ENCODE measurements at places on chromosomes 4 and X.

GRCh38 chrX:33218819-33219218, 7.5 kb upstream of the DMD start:
- no peak for DNase-seq

- DNase-seq, result no peak
Observed at GRCh38 chr4:69470561-69470960, 25.1 kb downstream of the UGT2B4 start.

DNA sequence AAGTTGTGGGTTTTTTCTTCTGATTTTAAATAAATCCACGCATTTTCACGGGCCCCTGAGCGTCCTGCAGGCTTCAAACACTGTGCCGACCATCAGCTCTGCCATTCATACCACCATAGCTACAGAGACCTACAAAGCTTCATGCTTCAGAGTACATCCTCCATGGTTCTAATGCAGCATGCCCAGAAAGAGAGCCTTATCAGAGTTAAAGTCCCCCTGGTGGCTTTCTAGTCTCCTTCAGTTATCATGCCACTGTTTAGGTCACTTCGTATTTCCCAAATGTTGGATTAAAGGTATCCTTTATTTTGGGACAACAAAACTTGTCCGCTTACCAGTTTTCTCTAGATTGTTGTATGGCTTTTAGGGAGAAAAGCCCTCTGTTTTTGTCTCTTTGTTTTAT, 66.7 kb upstream of the VCX2 start:
- DNase-seq, result no peak

GRCh38 chr4:140609548-140610425, 41.0 kb upstream of the UCP1 start:
- DNase-seq, result peak; percentile 49

DNA sequence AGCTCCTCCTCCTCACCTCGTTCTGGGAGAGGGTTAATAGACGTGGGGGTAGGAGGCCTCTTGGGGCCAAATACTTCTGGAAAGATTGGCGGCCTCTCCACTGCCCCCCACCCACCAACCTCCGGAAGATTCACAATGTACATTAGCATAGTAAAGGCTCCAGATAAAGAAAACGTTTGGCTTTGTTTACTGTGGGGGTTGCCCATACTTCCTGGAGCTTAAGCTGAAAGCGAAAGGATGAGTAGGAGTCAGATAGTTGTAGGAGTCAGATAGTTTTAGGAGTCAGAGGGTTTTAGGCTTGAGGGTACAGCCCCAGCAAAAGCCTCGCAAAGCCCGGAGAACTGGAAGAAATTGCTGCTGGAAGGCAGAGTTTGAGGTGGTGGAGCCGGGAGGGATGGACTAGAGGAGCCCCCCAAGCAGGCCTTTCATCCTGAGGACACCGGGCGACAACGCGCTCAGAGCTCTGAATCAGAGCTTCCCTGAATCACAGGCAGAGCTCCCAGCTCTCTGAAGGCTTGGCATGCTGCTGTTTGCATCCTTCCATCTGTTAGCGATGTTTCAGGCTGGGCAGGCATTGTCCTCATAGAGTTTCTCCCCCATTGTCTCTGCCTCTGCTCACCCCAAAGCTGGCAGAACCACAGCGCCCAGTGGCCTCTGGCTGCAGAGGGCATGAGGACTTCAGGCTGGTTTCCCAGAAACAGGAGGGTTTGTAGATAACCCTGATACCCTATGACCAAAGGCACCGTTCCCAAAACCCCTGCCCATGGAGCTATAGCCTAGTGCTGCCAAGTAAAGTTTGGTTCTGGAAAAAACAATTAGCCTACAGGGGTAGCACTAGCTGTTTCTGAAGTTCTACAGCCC, 280.7 kb downstream of the BCOR start:
- peak; percentile 69 for DNase-seq

- DNase-seq, result no peak
Observed at GRCh38 chrX:50988649-50989048, 78.1 kb downstream of the BMP15 start.

DNA sequence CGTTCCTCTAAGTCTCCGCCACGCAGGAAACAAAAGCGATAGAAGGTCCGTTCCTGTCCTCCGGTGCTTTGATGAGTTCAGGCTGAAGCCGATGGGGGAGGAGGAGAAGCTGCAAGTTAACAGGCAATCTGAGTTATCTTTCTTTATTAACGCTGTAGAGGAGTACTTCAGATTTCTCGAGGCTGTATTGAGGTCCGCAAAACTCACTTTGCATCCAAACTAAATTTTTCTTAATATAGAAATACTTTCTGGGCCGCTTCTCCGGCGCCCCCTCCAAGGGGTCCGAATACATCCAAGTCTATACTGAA, 395 bp upstream of the SOWAHB start:
- DNase-seq, result no peak

- DNase-seq, result no peak
Observed at GRCh38 chrX:153981771-153982533, 9.4 kb downstream of the TMEM187 start.

DNA sequence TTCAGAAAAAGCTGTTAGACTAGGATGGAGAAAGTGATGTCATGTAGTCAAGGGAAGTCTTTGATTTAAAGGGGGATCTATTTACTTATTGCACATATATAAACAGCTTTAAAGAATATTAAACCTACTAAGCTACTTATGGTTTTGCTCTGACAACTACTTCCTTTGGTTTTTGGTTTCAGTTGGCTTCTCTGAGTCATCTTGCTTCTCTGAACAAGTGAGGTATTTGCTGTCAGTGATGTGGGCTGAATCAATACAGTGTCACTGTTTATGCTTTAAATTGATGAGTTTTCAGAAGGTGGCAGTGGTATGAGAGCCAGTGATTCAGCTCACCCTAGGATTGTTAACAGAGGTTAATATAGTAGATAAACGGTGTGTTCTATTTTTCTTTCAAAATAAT, 75.1 kb downstream of the CEP44 start:
- DNase-seq, result no peak

DNA sequence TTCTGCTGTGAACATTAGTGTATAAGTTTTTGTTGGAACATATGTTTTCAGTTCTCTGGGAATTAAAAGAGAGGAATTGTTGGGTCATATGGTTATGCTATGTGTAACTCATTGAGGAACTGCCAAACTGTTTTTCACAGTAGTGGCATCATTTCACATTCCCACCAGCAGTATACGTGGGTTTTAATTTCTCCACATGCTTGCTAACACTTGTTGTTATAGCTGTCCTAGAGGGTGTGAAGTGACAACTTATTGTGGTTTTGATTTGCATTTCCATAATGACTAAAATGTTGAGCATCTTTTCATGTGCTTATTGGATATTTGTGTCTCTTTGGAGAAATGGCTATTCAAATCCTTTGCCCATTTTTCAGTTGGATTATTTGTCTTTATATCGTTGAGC, 13.7 kb downstream of the APELA start:
- DNase-seq, result no peak

GRCh38 chr4:63315651-63316050, 1093.6 kb downstream of the TECRL start:
- no peak for DNase-seq

- DNase-seq, result no peak
Observed at GRCh38 chr4:56391270-56391669, 4.0 kb upstream of the AASDH start.

- peak; percentile 35 for DNase-seq
Observed at GRCh38 chrX:68830419-68831404, 1.9 kb downstream of the EFNB1 start.

GRCh38 chr4:44320833-44321232, 127.8 kb downstream of the KCTD8 start:
- no peak for DNase-seq

DNA sequence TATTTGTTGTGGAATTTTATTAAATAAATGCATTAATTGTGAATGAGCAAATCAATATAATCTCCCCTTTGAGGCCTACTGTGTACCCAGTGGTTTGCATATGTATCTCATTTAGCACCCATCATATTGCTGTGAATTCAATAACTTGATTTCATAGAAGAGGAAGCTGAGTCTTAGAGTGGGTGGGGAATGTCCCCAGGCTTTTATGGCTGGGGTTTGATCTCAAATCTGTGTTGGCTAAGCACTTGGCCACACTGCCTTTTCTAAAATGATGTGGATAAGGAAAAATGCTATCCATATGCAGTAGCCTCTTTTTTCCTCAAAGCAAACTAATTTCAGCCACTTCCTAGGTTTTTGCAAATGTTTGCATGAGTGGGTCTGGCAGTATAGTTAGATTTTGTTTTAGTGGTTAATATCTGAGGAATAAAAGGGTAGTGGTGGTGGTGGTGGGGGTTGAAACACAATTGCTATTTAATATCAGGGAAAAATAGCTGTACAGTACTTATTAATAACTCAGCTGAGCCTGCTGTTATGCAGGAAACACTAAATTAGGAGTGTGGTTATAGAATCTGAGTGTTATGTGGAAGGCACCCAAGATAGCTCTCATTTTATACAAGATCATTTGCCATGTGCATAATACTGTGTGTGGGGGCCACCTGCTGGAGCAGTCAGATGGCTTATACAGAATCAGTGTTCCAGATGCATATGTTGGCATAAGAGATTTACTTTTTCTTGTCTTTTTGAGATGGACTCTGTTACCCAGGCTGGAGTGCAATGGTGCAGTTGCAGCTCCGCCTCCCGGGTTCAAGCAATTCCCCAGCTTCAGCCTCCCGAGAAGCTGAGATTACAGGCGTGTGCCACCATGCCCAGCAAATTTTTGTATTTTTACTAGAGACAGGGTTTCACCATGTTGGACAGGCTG, 108.0 kb downstream of the TMEM131L start:
- no peak for DNase-seq

DNA sequence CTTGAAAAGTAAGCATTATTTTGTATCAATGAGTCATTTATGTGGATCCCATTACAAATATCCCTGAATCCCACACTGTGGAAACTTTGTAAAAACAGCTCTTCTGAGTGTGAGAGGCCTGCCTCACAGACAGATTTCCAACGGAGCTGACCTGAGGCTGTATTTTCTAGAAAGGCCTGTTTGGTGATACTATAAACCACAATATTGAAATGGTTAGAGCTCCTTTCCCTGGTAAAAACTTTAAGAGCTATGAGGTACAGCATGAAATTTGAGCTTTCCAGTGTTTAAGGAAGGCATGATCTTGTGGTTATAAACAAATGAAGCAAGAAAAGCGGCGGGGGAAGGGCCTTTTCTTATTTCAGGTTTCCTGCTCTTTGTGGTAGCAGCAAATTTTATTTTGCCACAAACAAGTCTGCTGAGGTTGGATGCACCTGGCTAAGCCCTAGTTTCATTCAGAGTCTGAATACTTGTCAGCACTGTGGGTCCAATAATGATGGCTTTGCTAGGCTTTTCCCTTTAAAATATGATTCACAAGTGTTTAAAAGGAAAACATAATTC, 86.8 kb upstream of the ETNPPL start:
- no peak for DNase-seq

DNA sequence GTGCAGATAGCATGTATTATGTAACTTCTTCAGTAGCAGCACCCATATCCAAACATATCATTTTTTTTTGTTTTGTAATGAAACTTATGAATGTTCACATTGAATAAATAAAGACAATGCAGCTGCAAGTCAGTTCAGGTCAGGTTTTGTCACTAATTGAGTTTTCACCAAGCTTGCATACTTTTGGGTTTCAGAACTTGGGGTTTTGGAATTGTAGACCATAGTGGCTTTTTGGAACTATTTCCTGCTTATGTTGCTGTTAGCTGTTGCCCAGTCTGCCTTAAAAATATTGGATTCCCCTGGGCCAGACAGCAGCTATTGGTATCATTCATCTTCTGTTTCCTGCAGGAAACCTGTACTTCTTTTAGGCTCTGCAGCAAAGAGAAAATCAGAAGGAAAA, 113.4 kb upstream of the LIMCH1 start:
- DNase-seq, result no peak

DNA sequence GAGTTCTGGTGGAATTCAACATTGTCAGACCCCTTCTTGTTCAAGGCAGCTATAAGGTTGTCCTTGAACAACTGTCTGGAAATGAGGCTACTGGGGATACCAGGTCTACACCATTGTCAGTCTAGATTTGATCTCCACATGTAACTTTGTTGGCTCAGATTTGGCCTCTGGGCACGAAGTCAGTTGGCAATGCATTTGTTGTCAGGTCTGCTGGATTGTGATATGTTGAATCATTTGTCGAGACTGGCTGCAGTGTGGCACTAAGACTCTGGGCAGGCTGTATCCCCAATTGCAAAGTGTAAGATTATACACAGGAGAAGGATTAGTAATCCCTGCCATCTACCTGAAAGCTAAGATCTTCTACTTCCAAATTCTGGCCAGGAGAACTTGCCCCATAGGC, 26.5 kb downstream of the ZNF81 start:
- peak; percentile 80 for DNase-seq

DNA sequence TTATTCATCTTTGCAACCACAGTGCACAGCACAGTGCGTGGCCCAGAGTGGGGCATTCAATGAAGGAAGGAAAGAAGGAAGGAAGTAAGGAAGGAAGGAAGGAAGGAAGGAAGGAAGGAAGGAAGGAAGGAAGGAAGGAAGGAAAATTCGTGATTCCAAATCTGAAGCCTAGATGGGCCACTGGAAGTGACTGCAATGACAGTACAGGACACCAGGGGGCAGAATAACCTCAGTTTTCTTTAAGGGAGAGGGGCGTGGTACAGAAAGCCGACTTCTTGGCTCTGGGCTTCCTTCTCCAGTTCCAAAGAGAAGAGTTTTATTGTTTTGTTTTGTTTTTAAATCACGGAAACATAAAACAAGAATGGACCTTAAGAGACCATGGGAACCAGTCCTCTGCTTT, 47.8 kb downstream of the APLN start:
- DNase-seq, result peak; percentile 50

- no peak for DNase-seq
Observed at GRCh38 chrX:23885803-23886202, 21.9 kb downstream of the APOO start.

GRCh38 chrX:66544181-66544580, 94.7 kb downstream of the EDA2R start:
- DNase-seq, result no peak

Measured in left lobe of liver (tissue), 2 donors.